LNCaP clone FGC (cell line): ENCODE measurements at places on chromosomes 13 and 19.

DNA sequence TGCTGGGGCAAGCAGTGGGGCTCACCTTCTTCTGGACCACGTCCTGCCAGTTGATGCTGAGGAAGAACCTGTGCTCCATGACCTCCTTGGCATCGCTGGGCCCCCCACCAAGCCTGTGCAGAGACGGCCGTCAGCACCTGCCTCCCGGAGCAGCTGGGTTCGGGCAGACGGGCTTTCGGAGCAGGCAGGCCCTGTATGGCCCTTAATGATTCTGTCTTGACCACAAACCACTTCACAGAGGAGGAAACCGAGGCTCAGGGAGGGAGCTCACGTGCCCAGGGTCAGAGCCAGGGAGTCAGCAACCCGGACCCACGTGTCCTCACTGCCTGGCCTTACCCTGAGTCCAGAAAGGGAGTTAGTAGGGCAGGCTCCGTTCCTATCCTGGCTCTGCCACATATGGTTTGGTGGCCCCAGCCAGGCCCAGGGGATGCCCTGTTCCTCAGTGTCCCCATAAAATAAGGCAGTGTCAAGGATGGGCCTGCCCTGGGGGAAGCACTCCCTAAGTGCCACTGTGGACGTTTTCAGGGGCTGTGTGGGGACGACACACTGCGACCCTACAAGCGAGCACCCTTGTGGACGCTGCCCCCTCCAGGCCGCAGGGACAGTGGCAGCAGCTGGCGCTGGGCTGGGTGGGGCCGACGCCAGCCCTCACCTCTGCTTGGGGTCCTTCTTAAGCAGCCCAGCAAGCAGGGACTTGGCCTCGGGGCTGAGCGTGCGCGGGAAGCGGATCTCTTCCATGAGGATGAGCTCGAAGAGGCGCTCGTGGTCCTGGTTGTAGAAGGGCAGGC lies 8.9 kb upstream of the CCNP start:
- no peak for DNase-seq

- no peak for DNase-seq
Observed at GRCh38 chr13:31485651-31486051, 253.7 kb upstream of the RXFP2 start.

GRCh38 chr13:59364641-59365085 lies 799.1 kb downstream of the DIAPH3 start:
- no peak for DNase-seq

DNA sequence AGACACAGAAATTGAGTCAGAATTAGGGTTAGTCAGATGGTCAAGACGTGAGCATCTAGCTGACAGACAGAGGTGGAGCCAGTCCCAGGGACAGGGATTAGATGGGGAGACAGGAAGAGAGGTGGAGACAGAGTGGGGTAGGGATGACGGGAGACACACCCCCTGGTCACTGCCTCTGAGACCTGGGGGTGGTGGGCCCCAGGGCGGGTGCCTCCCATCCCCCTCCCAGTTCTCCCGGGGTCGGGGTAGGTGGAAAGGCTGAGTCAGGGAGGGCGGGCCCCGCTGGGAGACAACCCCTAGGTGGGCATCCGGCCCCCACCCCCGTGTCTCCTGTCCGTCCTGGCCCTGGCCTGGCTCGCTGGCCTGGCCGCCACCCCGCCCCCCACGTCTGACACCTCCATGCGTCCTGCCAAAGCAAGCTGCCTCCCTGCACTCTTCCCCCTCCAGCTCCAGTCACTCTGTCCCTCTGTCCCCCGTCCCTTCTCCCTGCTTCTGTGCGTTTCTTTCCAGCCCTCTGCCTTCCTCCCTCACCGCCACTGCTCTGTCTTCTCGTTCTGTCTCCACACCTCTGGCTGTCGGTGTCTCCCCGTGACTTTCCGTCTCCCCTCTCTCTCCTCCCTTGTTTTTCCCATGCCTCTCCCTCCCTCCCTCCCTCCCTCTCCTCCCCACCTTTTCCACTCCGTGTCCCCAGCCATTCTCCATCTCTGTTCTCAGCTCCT lies 15.1 kb downstream of the CCDC97 start:
- no peak for DNase-seq

GRCh38 chr19:38869160-38869835 lies 8.8 kb downstream of the RINL start:
- DNase-seq = no peak

GRCh38 chr13:97434397-97435201 lies 630 bp downstream of the RAP2A start:
- no peak for DNase-seq

DNA sequence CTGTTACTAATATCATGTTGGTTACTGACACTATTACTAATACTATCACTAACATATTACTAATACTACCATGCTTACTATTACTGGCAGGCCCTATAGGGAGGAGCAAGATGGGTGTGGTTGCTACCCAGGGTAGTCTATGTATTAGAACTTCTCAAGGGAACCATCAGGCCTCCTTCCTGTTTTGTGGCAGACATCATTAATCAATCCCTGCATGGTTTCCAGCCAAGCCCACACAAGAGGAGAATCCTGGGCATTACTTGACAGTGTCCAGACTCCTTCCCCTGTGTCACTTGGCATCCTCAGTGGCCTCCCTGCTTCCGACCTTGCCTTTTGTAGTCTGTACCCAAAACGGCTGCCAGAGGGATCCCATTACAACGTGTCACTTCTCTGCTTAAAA lies 8.9 kb downstream of the HAS1 start:
- no peak for DNase-seq

DNA sequence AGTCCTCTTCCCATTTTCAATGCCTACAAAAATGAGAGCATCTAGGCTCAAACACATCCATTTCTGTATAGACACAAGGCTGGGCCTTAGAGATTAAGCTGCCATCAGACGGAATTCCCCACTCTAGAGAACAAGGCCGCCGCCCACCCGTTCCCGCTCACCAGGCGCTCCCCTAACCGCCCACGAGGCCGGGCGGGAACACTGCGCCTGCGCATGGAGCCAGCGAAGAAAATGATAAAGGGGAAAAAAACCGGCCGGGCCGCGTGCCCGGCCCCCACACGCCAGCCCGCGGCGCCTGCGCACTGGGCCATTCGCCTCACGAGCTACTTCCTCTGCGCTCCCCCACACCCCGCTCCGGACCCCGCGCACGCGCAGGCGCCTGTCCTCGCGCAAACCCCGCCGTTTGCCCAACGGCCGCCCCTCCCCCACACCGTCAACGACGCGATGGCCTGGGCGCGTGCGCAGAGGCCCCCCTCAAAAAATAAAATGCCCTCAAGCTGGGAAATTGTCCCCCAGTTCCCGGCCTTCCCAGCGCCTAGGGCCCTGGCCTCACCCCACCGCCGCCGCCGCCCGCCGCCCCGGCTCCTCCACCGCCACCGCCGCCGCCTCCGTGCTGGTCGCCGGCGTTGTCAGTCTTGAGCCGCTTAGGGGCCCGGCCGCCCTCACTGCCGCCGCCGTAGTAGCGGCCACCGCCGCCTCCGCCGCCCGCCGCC lies 483 bp downstream of the HNRNPL start:
- DNase-seq = no peak

DNA sequence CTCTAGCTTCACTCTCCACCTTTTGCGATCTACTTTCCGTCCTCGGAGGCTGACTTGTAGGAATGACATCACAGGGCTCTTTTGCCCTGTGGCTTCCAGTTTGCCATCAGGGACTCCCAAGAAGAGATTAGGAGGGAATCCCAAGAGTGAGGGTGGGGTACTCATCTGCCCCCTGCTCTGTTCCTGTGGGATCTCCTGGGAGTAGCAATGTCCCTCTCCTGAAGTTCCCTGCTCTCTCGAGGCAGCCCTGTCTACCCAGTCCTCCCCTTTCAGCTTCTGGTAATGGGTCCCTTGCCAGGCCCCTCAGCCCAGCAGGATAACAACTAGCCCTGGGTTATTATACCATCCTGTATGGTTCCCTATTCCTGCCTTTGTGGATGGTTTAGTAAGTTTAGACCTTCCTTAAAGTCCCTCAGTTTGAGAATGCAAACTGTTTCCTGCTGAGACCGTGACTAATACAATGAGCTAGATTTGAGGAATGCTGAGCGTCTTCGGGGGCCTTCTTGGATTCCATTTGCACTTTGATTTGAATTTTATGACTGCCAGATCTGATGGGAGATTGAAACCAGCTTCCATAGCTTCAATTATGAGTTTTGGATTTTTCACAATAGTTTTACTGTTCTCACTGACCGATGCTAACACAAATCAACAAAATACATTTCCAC lies 73.7 kb upstream of the IPO5 start:
- DNase-seq = no peak

- DNase-seq = no peak
Observed at GRCh38 chr13:97875911-97876310, 77.6 kb upstream of the IPO5 start.

GRCh38 chr19:31908496-31909225 lies 436.7 kb upstream of the ZNF507 start:
- no peak for DNase-seq

DNA sequence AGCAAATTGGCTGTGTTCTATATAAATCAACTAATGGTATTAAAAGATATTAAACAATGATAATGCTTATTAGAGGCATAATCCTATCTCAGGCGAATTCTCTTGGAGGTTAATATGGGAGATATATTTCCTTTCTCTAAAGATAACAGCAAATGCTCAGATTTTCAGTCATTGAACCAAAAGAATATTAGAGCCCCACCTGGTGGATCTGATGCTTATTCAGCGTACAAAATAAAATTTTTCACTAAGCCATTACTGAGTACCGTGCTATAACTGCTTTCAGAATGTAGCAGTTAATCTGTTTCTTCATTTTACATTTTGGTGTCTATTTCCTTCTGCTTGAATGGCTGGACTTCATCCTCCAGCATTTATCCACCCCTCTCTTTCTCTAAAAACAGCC lies 143.3 kb upstream of the IPO5 start:
- no peak for DNase-seq

DNA sequence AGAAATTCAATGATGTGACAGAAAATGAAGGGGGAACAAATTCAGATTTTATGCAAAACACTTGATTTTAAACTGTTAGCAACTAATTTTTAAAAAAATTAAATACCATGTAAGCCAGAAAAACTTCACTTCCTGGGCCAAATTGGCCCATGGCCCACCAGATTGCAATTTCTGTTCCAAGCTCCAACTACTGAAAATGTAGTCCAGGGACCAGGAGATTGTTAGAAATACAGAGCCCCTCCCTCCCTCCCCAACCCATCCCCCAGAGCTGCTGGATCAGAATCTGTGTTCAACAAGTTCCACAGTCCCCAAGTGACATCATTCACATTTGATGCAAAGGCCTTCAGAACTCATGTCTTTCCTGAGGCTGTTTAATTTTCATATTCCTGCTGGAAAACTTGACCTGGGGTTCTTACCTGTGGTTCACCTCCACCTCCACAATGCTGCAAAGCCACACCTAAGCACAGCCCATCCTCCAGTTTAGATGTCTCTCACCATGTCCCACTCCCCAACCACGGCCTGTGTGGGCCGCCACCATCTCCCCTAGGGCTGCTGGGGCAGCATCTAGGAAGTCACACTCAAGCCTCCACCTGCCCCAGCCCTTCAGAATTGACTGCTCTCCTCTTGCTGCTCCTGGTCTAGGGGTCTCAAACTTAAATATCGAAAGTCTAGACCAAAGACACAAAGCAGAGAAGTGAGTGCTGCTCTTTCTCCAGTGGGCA lies 482.0 kb downstream of the UQCRFS1 start:
- no peak for DNase-seq

DNA sequence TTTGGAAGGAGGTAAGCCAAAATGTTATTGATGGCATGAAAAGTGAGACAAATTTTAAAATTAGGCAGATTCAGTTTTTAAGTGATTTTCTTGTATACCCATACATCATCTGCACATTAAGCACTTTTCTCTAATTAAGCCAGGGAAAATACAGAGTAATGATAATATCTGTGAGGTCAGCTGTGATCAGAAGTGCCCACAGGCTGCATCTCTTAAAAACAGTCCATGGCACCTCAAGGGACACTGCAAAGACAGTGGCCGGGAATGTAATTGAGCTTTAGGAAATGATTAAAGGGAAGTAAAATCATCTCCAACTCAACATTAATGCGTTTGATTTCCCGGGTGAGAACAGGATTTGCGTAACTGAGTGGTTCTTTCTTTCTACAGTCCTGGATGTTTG lies 2.0 kb downstream of the COL4A1 start:
- DNase-seq = no peak

GRCh38 chr13:112330479-112331381 lies 45.4 kb upstream of the SPACA7 start:
- DNase-seq = no peak

DNA sequence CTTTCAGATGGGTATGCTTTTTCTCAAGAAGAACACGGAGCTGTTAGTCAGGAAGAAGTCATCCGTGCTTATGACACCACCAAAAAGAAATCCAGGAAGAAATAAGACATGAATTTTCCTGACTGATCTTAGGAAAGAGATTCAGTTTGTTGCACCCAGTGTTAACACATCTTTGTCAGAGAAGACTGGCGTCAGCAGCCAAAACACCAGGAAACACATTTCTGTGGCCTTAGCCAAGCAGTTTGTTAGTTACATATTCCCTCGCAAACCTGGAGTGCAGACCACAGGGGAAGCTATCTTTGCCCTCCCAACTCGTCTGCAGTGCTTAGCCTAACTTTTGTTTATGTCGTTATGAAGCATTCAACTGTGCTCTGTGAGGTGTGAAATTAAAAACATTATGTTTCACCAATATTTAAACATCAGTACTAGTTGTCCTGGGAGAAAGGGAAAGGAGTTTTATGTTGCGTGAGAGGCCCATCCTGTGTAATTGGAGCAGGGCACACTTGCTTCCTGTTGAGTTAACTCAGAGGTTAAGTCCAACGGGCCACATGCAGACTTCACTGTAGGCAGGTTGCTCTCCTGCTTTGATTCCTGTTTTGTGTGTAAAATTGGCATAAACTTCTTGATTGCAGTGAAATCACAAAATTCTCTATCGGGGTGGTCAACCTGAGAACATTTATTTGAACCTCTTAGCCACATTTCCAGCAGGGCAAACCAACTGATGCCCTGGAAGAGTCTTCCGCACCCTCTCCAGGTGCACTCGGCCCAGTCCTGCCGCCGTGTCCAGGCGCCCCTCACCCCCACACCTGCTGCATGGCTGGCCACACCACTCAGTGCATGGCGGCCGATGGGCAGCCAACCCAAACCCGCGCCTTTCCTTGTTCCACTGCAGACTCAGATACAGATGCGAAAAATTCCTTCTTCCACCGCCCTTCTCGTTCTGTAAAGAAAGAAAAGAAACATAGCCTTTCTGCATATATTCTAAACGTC lies 31.6 kb downstream of the SHISA2 start:
- no peak for DNase-seq

DNA sequence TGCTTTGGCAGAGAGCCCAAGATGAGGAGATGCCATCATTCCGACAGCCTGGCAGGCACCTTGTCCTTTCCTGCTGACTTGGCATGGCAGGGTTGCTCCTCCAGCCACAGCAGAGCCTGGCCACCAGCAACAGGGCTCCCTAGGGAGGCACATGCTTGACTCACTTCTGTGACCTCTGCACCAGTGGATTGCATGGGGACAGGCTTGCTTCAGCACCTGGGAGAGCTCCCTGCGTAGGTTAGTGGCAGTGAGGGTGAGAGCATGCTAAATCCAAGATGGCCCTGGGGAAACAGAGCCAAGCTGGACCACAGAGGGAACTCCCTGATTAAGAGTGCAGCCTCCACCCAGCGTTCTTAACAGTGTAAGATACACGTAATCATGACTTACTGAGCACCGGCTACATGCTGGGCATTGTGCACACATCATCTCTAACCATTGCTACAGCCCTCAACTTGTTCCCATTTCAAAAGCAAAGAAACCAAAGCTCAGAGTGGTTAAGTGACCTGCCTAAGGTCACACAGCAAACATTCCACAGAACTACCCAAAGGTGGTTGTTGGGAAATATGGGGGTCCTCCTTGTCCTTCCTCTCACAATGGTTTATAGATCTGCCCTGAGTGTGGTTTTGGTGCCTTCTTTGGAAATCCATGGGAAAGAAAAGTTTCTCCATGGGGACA lies 116.6 kb upstream of the UQCRFS1 start:
- DNase-seq = peak; percentile 28
